ENCODE measurements at places on chromosomes 1 and 21.

DNA sequence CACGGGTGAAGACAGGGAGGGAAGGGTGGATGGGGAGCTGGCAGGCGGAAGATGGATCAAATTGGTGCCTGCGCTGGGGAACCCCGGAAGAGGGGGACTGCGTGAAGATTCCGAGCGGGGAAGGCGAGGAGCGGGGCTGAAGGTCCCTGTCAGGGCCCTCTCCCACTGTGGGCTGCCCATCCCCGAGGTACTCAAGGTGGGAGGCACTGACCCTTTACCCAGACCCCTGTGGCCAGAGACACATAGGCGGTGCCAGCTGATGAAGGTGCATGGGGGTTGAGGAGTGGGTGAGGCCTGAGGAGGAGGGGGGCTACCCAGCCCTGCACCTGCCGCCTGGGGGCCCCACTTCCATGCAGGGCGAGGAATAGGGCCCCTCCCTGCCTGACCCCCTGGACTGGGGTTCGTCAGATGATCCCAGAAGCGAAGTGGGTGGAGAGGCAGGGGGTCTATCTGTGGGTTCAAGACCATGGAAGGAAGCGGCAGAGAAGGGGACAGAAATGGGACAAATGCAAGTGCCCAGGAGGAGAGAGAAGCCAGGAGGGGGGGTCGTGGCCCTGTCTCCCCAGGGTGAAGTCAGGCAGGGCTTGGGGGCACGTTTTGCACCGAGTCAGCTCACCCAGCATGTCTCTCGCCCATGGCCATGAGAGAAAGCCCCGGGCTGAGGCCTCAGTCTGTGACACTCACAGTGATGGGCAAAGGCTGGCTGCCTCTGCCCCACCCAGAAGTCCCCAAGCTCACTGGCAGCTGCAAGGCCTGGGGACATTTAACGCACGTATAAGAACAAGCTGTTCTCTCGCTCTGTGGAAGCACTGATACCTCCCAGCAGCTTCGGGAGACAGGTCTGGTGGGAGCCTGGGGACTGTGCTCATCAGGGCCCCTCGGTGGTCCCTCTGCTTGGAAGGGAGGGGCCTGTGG lies 7.0 kb upstream of the MMEL1 start:
- DNase-seq, result no peak

GRCh38 chr1:86069757-86070145 lies 86.8 kb downstream of the COL24A1 start:
- no peak for DNase-seq

- no peak for DNase-seq
Measured at GRCh38 chr1:162823231-162823630, 32.7 kb downstream of the HSD17B7 start.

- no peak for DNase-seq
Measured at GRCh38 chr1:61914823-61915482, 172.7 kb downstream of the PATJ start.

DNA sequence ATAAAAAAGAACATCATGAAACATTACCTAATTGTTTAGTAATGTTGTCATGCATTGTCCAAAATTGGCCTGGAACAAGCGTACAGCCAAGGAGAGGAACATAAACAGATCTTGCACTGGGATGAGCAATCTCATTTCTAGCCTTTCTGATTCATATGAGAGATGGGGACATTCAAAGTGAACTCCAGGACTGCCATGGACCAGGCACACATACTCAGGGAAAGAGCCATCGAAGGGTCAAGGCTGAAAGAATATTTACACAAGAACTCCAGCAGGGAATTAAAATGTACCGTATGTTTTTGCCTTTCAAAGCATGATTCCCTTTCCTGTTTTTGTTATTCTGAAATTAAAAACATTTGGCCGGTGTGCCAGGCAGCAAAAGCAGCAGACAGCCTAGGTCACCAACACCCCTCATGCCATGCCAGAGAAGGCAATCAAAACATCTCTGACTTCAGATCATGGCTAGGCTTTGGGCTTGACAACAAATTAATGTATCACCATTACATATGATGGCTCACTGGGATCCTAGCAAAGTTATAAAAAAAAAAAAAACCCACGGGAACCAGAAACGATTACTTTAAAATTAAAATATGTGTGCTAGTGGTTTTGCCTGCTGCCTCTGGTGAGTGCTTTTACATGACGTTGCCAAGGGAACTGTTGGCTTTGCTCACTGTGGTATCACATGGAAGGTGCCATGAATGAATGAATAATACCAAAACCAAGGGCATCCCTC lies 159.8 kb downstream of the TGFBR3 start:
- DNase-seq, result no peak

GRCh38 chr1:234763367-234763766 lies 153.4 kb upstream of the IRF2BP2 start:
- DNase-seq, result no peak

DNA sequence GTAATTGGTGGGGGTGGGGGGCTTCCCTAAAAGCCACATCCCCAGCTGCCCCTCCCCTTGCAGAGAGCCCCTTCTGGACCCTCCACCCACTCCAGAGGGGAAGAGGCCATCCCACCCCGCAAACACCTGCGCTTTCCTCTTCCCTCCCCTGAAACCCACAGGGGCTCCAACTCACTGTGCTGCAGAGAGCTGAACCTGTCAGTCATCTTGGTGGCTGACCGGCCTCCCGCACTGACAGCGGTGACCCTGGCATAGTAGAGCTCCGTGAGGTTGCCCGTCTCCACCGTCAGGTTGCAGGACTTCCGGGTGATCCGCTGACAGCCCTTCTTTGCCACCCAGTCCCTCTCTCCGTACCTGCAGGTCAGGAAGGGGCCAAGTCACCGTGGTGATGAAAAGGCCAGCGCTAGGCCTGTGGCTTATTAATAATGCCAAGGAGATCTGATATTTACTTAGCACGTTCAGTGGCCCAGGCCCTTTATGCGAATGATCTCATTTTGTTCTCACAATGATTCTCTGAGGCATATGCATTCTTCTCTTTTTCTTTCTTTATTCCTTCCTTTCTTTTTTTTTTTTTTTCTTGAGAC lies 5.9 kb downstream of the IL22RA1 start:
- no peak for DNase-seq

- DNase-seq, result no peak
Measured at GRCh38 chr1:218604217-218604616, 259.1 kb downstream of the TGFB2 start.

DNA sequence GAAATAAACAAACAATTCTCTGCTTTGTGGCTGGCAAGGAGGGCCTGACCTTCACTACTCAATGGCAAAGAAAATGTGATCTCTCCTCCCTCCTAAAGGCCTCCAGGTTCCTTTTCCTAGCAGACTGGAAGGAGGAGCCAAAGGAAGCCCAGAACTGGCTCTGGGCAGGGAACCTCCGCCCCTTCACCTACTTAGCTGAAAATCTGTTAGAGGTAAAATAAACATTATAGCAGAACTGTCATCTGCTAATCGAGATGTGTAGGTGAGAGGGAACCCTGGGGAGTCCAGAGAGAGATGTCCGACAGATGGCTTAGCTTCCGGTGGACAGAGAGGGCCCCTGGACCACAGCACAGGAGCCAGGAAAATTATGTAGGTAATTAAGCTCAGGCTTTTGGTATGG lies 75.2 kb upstream of the KCNA3 start:
- DNase-seq, result no peak

DNA sequence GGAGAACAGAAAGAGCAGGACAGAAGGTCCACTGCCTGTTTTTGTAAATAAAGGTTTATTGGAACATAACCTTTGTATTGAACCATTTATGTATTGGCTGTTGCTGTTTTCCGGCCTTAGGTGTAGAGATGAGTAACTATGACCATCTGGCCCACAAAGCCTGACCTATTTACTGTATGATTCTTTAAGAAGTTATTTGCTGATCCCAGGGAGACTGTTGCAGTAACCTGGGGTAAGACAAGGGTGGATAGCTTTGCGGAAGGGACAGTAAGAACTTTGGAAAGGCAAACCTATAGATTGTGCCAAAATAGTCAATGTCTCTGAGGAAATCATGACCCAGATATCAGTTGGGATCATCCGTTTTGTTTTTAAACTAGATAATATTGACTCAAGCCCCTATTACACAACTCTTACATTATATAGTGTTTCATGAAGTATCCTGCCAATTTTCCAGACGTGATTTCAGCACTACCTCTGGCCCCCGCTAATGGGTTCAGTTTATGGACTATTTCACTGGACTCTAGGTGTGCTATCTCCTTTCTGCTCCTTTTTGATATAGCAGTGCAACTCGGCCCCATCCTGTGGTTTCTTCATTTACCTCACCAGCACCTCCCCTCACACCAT lies 20.8 kb upstream of the TLCD4 start:
- DNase-seq, result no peak

Data from activated T-helper 1 cell treated with anti-CD3 and anti-CD28 coated beads, Interleukin-2, amount 50 U/mL, for 16 hours (primary cell).